ENCODE measurements at places on chromosomes 7 and 10.
A peak's percentile ranks its signal among the peaks of the same experiment; 100 is the strongest.

DNA sequence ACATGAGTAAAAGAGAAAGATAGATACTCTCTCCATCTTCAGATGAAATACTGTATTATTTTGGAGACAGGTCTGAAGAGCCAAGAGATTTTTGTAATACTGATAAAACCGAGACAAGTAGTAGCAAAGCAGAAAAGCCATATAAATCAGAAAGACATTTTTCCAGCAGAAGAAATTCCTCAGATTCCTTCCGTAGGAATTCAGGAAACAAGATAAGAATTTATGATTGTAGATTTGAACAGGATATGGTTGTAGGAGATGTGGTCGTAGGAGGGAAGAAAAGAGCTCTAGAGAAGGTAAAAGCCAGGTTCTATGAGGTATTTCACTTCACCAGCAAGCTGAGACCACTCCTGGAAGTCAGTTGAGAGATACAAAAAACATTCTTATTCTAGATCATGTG lies 17.6 kb upstream of the AASS start:
- no peak for DNase-seq

DNA sequence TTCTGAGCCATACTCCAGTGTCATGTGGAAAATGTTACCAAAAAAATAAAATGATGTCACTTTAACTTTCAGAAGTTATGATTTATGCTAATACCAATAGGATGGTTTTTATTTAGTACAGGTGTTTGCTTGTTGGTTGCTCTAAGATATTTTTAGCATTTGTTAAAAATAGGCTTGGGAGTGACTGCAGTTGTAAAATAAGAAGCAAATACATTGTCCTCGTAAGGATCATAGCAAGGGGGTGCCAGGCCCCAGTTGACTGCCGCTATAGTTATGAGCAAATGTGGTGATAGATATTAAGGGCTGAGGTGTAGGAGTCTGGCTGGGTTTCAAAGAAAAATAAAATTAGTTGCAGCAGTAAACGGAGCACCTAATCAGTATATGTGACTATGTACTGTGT lies 354.4 kb upstream of the BMPER start:
- DNase-seq, result no peak

GRCh38 chr7:28575241-28575643 lies 162.9 kb downstream of the CREB5 start:
- DNase-seq, result no peak

- no peak for DNase-seq
These were observed 178.7 kb upstream of the PRSS58 start for GRCh38 chr7:142436601-142437000.

- DNase-seq, result no peak
These were observed 693.6 kb upstream of the AUTS2 start for GRCh38 chr7:68904630-68905029.

- no peak for DNase-seq
These were observed 566.1 kb upstream of the GALNT17 start for GRCh38 chr7:70565721-70566370.

DNA sequence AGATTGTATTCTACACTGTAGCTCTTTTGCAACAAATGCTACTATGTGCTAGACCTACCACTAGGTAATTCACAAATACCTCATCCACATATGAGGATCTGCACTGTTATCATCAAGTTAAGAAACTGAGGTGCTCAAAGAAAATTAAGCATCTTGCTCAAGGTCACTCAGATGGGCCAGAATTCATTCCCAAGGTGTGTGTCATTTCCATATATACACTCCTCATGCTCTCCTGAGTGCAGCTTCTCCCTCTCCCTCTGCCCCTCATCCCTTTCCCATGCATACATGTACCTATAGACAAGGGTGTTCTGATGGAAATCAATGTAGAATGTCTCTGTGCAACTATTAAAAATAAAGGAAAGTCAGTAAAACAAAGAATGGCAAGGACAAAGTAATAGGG lies 146.2 kb downstream of the ZNF438 start:
- no peak for DNase-seq

- DNase-seq, result no peak
These were observed 14.2 kb upstream of the FOXK1 start for GRCh38 chr7:4667776-4668509.

DNA sequence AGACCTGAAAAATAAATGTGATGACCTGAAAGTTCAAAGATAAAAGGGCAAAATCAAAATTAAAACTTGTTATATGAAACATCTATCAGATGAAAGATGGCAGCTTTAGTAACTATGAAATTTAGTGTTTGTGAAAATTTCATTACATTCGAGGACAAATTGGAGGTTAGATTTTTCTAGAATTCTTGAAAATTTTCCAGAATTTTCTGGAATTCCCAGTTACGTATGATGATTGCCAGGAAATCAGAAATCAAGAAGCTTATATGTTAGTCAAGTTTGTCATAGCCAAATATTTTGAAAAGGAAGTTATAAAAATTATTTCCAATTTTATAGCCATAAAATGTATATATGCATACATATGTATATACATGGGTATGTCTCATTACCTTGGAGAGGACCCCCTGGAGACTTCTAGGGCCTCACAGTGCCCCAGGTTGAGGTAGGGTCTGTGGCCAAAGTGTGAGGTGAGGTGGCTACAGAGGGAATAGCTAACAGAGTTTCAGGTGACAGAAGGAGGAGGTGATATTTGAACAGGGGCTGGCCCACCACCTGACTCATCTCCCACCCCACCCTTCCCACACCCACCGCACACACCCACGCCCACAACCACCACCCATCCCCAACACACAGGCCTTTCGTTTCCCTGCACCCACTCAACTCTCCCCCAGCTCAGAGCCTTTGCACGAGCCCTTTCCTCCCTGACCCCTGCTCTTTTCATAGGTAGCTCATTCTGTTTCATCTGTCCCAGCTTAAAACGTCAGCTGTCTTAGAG lies 21.5 kb downstream of the C10orf105 start:
- peak; percentile 19 for DNase-seq

DNA sequence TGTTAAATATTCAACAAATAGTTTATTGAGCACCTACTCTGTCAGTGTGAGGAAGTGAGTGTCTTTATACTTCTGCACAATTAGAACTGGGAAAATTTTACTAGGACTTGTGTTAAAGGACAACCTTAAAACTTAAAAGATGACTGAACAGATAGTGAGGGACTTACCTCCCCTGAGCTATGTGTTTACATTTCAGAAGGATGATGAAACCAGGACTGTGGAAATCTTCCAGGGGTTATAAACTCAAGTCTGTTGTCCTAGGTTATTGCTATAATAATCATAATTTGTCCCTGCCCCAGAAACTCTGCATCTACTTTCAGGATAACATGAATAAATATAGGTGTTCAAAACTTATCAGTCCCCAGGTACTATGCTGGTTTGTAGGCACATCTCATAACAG lies 261.0 kb upstream of the MKLN1 start:
- no peak for DNase-seq

DNA sequence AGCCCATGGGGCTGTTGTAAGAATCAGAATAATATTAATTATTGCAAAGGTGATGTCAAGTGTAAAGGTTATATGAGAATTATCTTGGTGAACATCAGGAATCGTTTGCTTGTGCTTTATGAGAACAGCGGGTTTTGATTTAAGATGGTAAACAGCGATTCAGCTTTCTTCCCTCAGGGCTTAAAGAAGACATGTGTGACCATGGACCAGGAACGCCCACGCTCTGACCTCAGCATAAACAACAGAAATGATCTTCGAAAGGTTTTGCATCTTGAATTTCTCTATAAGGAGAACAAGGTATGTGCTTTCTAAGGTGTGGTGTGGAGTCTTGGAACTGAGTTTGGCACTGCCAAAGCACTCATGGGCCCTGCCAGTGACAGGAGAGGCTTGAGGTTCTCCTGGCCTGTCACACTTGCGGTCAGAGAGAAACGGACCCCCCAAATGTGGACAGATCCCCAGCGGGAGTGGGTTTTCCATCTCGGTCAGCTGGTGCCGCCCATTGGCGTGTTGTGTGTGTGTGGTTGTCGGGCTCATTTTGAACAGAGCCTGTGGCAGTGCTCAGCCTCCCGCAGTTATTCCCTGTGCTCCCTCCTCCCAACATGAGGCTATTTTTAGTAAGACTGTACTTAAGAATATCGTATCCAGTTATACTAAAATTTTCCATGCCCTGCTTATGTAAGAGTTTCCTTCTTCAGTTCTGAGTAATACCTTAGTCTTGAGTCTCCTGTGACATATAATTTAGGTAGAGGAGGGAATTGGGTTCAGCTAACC lies 7.2 kb downstream of the MINDY4 start:
- DNase-seq, result no peak

DNA sequence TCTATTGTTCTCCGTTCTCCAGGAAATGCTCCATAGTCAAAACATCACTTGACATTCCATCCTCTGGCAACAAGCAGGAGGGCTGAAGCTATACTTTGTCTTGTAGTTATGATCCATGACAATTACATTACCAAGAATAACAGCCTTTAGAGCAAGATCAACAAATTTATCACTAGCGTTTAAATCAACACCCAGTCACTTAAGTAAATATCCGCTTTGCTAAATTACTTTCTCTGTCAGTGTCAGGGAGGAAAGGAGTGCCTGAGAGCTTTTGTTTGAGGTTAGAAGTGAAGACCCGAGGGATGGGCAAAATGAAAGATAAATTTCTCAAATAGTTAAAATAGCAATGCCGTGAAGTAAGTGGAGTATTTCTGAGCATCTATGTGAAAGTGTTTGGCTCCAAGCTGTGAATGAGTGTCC lies 236.1 kb upstream of the BMPER start:
- DNase-seq, result no peak

DNA sequence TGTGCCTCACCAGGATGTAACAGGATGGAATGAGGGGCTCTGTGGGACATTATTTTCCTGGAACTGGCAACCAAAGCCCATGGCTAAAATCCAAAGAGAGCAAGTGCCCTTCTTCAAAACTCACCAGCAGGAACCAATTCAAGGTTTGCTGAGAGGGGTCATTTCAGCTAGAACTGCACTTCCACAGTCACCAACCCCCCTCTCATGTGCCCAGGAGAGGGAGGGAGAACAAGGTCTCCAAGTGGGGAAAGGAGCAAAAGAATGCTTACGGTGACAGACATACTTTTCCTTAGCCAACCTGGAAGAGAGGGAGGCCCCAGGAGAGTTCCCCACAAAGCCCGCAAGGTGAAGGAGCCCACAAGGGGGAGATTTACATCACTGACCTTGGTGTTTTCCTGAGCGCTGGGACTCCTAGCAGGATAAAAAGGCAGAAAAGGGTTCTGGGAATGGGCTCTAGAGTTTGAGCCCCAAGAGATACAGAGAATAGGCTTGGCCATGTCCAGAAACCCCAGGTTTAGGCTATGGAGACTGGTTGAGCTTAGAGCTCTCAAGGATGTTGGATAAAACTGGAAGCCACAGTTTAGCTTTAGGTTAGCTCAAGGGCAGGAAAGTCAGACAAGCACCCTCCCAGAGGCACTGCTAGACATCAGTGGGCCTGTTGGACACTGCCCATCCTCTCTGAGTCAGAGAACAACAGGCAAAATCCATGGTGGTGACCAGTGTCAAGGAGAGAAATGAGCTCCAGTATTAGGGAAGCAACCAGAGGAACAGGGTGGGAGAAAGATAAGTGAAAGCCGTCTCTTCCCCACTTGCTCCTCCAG lies 63.9 kb upstream of the GHITM start:
- DNase-seq, result no peak

DNA sequence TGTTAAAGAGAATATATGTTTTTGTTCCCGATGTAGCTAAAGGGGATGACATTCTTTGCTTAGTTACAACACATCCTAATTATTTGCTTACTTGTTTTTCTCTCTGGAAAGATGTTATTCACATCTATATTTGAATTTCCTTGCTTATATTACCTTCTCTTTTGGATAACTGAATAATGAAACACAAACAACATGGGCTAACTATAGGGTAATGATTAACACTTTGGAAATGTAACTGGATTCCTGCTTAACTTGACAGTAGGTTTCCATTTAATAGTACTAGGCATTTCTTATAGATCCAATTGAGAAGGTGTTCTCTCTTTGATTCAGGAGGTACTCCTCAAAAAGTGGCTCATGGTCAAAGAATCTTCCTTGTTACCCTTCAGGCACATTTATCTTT lies 141.1 kb downstream of the CCSER2 start:
- DNase-seq, result no peak

GRCh38 chr7:69992938-69993337 lies 394.7 kb downstream of the AUTS2 start:
- no peak for DNase-seq

- no peak for DNase-seq
These were observed 66.5 kb downstream of the CTNNA3 start for GRCh38 chr10:67629461-67629971.

GRCh38 chr7:157585113-157585861 lies 248.5 kb downstream of the DNAJB6 start:
- no peak for DNase-seq

DNA sequence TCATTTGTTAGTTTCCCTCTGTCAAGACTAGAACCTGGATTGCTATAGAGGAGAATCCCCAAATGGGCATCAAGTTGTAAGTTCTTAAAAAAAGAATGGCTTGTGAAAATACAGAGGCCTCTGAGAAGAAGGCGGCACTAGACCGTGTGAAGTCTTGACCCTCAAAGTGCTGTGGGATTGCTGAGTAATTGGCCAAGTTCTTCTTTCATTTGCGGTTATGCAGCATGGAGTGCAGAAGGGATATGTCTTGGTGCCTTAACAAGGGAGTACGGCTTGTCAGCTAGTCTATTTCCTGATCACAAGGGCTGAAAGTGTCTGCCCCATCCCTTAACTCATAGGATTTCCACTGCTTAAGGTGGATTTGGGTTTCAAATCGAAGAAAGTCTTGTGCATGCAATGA lies 81.2 kb downstream of the MKX start:
- DNase-seq, result no peak

DNA sequence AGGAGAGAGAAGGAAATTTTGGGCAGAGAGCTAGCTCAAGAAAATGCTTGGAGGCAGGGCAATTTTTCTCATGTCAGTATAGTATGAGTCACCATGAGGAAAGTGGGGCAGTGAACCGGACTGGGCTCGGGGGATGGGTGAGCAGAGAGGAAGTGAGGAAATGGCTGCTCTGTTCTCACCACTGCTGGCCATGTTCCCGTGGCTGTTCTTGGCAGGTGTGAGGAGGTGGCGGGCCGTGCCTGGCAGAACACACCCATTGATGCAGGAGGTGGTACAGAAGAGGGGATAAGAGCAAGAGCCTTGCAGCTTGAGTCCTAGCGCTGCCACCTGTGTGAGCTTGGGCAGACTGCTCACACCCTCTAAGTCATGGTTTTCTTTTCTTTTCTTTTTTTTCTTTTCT lies 304.4 kb upstream of the LYZL1 start:
- DNase-seq, result no peak

DNA sequence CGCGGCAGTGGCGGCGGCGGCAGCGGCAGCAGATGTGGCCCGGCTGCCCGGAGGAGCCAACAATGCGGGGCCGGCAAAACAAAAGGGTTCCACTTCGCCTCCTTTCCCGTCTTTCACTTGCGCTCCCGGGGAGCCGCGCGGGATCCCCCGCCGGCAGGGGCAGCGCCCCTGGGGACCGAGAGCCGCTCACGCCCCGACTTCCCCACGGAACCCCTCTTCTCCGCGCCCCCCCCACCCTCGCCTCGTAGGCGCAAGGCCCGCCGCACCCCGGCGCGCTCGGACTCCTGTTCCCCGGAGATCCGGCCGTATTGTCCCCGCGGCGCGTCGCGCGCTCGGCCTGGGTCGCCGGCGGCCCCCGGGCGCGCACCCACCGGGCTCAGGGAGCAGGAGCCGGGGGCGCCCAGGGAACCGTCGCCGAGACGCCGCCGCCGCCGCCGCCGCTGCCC lies 854 bp downstream of the CTBP2 start:
- no peak for DNase-seq

All from stimulated activated CD4-positive, alpha-beta T cell treated with anti-CD3 and anti-CD28 coated beads, Interleukin-1b, Interleukin-23, amount 100 ng/mL, for 48 hours (primary cell).